Mucosa of gallbladder (tissue), 1 donor: ENCODE measurements at places on chromosomes 3 and 15. TPM values are rescaled to one million over a fixed set of nuclear protein-coding genes. Genes with fewer than 3 reads are reported as not detected.

SAMMSON gene
- total RNA-seq: not detected

SSR3 gene
- total RNA-seq: 152 TPM

CCDC54 gene
- total RNA-seq: not detected

TMCO5A gene
- 0.14 TPM for total RNA-seq

CAMP gene
- not detected for total RNA-seq

C15orf62 gene
- 1.4 TPM for total RNA-seq

LACTB gene
- total RNA-seq: 20.7 TPM

MUSTN1 gene
- total RNA-seq: 4.7 TPM

PLSCR5 gene
- not detected for total RNA-seq

CLDN18 gene
- 6.7 TPM for total RNA-seq
